ENCODE measurements at places on chromosomes 11 and 22.

GRCh38 chr22:17930455-17931313 is 93.7 kb downstream of the MICAL3 start:
- DNase-seq, result no peak

- no peak for DNase-seq
Measured at GRCh38 chr22:39474351-39475111, 17.7 kb downstream of the MGAT3 start.

DNA sequence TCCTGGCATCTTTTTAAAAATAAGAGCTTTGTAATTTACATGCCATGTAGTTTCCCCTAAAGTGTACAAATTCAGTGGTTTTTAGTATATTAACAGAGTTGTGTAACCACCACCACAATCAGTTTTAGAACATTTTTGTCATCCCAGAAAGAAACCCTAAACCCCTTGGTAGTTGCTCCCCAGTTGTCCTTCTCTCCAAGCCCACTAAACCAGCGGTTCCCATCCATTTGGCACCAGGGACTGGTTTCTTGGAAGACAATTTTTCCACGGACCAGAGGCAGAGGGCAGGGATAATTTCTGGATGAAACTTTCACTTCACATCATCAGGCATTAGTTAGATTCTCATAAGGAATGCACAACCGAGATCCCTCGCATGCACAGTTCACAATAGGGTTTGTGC is 22.6 kb downstream of the CABIN1 start:
- no peak for DNase-seq

DNA sequence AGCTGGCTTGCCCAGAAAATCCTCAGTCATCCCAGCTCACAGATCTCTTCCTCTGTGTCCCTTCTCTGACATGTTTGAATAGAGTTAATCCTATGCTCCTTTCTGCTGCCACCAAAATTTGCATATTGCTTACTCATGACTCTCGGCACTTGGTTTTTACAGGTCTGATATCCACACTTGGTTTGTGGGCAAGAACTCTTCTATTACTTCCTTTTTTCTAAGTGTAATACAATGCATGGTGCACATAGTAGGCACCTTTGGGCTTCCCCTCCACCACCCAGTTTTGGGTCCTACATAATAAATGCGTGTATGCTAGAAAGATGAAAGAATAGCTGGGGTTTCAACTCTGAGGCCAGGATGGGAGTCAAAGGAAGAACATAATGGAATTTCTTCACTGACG is 69.7 kb upstream of the GRK3 start:
- DNase-seq, result no peak

DNA sequence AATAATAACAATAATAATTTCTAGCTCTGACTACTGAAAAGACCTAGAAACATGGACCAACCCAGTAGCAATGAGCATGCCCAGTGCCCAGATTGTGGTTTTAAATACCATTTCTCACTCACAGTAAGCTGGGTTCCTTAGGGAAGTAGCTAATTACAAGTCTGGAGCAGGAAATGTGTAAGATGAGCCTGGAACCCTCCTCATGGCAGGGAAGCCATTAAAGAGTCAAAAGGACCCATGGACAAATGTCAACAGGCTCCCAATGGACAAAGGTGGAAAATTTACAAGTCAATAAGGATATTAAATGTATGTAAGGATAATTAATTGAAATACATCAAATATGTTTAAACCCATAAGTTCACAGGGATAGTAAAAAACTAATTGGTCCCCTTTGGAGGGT is 10.6 kb upstream of the CSNK2A3 start:
- DNase-seq, result no peak

DNA sequence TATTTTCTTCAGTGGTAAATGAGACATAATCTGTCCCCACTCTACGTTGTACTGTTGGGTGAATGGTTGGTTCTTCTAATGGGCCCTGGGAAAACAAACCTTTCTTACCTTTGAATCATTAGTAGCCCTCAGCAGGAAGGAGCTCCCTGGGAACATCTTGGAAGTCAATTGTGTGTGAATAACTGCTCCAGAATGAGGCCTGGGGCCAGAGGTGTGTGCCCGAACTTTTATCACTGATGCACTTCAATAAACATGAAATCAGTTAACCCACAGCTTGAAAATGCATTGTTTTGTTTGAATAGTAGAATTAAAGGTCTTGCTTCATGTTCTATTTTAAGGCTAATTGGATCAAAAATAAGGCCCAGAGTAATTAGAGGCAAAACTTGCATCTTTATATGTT is 67.1 kb downstream of the NAV2 start:
- peak; percentile 91 for DNase-seq

GRCh38 chr11:128919216-128919615 is 23.5 kb downstream of the TP53AIP1 start:
- DNase-seq, result no peak

- DNase-seq, result peak; percentile 72
Measured at GRCh38 chr11:120432056-120433018, 79.2 kb upstream of the GRIK4 start.

DNA sequence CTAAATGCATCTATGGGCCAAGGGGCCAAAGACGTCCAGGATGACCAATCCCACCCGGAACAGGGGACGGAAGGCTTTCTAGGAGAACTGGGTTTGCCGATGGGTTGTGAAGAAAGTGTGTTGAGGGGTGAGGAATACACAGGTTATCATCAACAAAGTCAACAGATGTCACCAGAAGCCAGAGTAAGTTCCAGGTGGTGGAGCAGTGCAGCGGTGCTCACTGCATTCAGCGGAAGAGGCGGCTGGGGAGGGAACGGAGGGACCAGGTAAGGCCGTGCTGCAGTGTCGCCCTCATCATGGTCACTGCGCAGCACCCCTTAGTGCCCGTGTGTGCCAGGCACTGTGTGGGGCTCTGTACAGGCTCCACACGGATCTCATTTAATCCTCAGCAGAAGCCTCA is 176.0 kb downstream of the EFCAB6 start:
- no peak for DNase-seq

DNA sequence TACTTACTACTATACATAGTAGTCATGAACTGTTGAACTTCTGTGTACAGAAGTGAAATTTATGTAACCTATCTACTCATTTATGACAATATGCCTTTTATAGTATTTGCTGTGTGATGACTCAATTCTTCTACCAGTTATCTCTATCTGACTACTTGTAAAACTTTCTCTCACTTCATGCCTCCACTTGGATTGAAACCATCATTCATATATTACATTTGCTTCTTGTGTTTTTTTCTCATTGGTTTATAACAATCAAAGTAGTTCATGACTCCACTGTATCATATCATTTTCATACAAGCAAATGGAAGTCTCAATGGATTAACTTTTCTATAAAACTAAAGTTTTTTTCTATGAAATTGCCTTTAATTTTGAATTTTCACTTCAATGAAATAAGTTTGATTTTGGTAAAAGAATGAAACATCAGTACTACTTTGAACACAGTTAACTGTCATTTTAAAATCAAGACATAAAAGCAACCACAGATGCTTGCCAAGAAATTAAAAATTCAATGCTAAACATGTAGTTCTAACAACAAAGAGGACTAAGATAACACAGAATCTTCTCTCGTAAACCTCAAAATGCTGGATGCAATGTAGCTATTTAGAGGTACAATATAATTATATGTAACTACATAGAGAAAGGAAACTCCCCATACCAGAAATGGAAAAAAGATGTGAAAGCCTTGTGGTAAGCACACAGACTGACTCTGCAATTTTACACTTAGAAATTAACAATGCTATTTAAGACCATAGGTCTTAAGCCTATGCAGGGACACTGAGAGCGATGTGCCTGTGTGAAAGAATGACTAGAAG is 27.6 kb upstream of the EXPH5 start:
- DNase-seq, result no peak

GRCh38 chr22:38423512-38424503 is 31.2 kb downstream of the KCNJ4 start:
- DNase-seq, result no peak

GRCh38 chr11:106070606-106071005 is 6.5 kb downstream of the KBTBD3 start:
- DNase-seq, result no peak

- peak; percentile 61 for DNase-seq
Measured at GRCh38 chr11:95095858-95096587, 6.4 kb downstream of the ENDOD1 start.

GRCh38 chr11:116928845-116929244 is 91.4 kb upstream of the APOA1 start:
- no peak for DNase-seq

DNA sequence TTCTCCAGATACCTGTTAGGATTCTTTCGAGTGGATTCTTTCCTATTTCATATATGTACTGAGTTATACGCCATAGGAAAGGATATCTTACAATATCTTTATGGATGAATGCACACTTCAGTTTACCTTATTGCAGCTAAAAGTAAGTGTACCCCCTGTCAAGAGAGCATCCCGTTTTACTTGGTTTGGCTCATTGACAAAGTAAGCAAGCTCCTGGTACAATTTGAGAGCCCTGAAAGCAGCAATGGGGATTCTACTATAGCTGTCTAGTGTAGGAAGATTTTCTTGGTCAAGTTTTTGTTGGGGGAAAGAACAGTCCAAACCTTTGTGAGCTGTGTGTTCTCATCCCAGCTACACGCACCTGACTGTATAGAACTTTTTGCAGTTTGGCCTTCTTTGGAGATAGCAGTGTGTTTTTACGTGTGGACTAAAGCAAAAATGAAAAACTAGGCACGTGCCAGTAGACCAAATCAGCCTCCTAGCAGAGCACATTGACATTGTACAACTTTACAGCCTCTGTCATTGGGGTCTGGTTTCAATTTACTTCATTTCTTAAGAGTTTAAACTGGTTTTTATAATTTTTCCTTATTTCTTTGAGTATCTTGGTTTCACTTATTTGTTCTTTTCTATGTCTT is 44.0 kb downstream of the PPP6R3 start:
- peak; percentile 33 for DNase-seq

- no peak for DNase-seq
Measured at GRCh38 chr11:101880222-101880621, 34.6 kb upstream of the CEP126 start.

DNA sequence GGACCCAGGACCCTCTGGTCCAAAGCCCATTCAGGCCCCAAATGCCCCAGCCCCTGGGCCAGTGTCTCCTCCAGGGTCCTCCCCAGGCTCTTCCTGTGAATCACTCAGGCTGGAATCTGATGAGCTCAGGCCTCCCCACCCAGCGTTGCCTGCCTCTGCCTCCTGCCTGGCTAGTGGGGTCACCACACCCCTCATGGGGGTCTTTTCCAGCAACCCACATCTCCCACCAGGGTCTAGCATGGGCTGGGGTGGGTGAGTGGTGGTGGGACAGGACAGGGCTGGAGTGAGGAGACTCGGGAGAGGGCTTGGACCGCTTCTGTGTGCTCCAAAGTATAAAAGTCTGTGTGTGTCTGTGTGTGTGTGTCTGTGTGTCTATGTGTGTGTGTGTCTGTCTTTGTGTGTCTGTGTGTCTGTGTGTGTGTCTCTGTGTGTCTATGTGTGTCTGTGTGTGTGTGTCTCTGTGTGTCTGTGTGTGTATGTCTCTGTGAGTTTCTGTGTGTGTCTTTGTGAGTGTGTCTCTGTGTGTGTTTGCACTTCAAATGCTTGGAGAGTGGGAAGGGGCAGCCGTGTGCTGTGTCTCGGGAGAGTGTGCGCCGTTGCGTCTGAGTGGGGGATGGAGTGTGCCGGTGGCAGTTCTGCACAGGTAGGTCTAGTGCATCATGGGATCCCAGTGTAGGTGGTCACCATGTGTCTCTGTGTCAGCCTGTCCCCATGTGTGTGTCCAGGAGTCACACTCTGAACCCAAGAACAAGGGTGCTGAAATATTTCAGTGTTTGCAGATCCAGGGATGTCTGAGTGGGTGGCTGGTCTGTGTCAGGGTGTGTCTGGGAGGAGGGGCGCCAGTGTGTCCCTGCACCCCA is 8.8 kb downstream of the RIN1 start:
- DNase-seq, result no peak

DNA sequence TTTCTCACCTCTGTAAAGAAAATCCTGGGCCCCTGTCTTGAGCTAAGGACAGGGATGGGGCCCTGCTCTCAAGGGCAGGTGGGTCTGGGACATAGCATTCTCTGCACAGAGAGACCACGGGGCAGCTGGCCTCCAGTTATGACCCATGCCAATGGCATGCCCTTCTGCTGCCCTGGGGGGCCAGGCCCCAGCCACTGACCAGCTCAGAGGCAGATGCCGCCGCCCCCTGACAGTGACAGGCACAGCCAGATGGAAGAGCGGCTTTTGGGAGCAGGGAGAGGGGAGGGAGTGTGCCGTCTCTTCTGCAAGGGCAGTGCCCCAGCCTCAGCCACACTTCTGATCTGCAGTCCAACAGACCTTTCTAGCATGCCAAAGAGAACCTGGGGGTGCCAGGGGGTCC is 114.8 kb upstream of the NAV2 start:
- DNase-seq, result no peak

DNA sequence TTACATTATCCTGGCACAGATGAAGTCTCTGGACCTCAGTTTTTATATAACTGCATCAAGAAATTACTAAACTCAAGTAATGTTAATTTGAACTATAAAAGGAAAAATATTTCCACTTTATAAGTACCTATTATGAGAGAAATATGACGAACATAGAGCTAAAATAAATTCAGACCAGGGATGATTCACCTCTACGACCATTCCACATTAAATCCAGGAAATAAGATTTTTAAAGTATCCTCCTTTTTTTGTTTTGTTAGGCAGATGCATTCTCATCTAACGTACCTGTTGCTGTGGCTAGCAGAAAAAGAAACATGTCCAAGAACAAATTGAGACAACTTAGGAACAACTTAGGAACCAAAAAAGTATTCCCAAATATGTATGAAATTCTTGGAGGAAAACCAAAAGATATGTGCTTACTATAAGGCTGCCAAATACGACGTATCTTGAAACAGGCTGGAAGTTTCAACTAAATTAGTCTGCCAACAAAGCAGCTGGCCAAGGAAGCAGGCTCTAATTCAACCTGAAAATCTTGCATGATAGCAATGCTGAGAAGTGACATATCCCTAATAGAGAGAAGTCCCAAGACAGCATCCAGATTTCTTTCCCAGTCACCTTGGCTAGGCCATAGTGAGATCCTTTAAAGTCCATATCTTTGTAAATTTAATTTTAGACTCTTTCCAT is 15.7 kb downstream of the SPTY2D1 start:
- no peak for DNase-seq

DNA sequence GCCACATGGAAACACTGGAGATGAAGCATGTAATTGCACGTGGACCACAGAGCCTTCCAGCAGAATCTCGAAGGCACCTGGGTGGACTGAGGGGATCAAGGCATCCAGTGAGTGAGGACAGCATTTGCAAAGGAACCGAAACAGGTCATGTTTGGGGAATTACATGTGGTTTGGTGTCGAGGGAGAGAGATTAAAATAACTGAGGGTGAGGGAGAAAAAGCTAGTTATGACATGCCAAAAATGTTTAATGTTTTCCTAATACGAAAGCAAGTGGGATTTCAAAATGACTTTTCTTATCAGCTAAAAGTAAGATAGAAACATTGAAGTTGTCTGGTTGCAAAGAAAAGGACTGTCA is 157.1 kb downstream of the BLID start:
- DNase-seq, result no peak

GRCh38 chr11:108697872-108698473 is 33.1 kb downstream of the DDX10 start:
- peak; percentile 78 for DNase-seq

All from DMS79 treated with DMSO at 0.1 percent for 48 hours (cell line).